ENCODE measurements at places on chromosomes 6 and 20.

DNA sequence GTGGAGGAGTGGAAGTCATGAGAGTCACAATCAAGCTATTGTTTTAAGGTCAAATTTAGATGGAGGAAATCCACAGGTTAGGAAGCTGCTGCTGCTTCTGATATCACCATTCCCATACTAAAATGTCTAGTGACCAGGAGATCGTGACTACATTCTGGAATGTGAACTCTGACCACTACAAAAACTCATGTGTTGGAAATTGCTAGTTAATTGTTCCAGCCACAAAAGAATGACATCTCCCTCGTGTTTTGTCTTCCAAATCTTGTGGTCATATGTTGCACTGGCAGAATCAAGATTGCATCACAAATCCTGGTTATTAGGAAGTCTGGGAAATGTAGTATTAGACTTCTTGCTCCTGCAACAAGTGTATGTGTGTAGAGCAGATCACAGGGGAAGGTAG is 441.9 kb downstream of the CD109 start:
- DNase-seq: no peak

GRCh38 chr20:23132930-23133559 is 46.9 kb upstream of the CD93 start:
- DNase-seq: no peak

GRCh38 chr6:82408952-82409431 is 45.4 kb downstream of the TPBG start:
- DNase-seq: no peak

DNA sequence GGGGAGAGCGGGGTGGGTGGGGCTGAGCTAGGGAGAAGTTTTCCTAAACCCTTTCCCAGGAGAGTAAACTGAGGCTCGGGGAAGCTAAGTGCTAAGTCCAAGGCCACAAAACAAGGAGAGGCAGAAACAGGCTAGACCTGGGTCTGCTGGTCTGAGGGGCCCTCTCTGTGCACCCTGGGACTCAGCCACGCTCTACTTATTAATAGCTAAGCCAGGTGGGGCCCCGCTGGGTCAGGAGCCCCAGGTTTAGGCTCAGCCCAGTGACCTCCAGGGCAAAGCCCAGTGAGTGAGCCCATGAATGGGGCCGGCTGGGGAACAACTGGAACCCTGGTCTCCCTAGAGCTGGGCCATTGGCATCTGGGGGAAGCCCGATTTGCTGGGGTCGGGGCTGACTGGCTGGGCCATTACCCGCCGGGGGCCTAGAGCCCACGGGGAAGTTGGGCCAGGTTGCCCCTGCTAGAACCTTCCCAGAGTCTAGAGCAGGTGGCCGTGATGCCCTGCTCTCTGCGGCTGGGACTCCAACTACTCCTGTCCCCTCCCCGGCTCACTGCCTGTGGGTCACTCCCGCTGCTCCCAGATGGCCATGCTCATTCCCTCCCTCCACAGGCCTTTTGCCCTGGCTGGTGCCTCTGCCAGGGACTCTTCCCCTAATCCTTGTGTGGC is 24.1 kb upstream of the NOL4L start:
- no peak for DNase-seq

GRCh38 chr20:53142225-53143127 is 170.3 kb downstream of the TSHZ2 start:
- DNase-seq: no peak

DNA sequence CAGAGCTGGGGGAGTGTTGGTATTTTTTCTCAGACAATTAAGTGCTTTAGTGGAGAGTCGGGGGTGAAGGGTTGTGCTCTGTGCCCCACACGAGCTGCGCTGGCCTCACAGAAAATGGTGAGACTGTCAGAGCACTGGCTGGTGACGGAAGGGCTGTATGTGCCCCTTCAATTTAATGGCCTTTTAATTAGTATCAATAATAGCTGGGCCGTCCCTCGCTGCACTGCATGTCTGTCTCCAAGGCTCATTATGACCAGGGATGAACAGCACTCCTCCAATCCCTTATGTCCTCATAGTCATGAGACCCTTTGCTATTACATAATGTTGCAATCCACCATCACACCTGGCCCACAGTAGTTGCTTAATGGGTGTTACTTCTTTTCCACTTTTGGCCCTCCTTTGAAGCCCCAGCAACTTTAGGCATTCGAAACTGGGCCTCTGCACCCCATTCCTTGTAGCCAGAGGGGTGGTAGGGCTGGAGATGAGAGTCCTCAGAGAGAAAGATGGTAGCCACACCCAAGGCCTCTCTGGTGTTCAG is 9.5 kb upstream of the RALY start:
- no peak for DNase-seq

DNA sequence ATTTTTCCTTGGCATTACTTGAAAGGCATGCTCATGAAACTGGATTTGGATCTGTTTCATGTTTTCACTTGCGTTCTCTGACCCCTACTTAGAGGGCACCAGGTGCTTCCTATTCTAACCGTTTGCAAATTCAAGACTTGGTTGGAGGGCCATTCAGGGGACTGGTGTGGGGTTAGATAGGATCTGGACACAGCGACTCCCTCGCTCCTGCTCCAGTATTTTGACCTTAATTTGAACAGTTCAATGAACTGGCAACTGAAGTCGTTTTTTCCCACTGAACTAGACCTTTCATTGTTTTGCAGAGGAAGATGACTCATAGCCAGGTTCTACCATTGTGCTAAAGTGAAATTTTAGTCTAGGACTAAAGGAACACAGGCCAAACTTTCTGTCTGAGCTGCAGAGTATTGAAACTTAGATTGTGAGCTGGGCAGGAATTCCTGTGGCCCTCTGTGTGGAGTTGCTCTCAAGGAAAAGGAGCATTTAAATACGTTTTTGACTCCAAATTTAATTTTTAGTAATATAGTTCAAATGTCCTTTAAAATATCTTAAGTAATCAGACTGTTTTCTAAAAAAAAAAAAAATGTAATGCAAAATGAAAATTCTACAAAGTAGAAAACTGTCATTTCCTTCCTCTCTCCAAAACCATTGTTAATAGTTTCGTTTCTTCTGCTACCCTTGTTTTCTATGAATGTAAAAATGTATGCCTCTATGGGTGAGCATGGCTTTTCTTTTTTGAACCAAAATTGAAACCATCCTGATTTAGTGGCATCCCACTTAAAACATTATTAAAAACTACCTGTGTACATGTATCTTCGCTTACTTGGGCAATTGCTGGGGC is 64.8 kb downstream of the UTRN start:
- DNase-seq: no peak

DNA sequence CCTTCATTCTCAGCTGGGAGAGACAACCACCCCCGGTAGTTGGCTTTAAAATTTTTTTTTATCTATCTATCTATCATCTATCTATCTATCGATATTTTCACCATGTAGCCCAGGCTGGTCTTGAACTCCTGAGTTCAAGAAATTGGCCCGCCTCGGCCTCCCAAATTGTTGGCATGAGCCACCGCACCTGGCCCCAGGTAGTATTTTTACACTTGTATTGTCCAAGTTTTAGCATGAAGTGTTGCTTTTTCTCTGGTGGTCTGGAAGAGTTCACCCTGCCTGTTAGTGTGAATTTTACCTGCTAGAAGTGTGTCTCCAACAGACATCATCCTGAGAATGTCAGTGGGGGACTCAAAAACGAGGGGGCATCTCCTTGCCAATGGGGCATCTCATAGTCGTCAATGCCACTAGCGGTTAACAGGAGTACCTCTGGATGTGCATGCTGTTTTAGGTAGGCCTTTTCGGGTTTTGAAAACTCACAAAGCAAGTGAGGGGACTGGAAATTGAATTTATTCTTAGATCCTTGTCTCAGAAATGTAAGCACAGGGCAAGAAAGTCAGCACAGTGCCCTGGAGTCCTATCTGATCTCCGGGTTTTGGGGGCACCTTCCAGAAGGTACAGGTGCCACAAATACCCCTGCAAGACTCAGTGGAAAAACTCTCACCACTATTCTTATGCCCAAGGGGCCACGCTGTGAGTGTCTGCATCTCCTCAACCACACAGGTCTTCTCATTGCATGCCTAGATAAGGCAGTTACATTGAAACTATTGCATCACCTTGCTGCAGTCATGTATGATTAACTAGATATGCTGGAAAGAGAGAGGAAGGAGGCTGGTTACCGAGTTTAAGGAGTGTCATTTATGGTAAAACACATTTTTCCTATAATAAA is 37.1 kb downstream of the TNFAIP3 start:
- DNase-seq: no peak

DNA sequence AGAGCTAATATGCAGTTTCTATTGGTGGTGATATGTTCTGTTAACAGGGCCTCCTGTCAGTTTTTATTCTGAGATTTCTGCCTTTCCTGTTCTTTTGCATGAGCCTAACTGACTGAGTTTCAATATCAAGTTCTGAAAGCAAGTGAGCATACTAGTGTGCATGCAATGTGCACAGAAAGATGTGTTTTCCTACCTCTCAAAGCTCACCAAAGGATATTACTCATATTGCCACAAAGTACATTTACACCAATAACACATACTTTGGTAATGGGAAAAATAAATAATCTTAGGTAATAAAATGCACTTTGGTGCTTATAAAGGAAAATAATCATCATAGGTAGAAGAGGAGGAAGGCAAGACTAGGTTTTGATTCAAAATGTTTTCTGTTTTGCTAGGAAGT is 195.0 kb downstream of the KHDC1L start:
- no peak for DNase-seq

DNA sequence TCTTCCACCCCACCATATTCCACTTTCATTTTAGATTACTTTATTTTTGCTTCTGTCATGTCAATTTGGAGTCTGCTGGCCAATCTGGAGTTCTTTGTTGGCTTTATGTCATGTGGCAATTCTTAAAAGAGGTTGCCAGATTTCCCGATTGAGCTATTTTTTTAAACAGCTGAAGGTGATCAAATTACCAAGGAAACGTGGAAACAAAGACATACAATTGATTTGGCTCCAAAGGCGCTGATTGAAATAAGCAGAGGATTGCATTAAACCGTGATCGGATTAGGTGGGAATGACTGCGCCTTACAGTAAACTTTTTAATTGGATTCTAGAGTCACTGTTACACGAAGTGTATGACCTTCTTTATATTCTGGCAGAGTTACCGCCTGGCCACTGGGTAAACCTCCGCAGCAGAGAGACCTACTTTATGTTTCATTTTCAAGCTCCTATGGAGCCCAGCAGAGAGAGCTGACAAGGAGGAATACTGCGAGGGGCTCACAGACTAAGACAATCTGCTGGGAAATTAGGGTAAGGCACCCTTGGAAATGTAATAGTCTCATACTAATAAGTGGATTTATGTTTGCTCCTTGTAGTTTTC is 37.9 kb downstream of the SIM1 start:
- DNase-seq: no peak

DNA sequence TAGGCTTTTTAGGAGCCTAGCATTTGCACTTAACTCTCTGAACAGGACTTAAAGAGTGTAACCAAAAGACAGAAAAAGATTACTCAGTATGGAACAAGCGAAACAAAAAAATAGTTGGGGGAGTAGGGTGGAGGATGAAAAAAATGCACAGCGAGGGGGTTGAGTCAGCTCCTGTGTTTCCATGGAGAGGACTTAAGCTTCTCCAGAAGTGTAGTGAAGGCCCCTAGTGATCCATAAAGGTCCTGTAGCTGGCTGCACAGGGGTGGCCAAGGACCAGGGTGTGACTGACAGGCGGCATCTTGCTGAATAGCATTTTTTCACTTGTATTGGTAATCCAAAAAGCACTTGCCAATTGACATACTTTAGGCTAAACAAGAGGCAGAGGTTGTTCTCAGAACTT is 533.9 kb downstream of the RFPL4B start:
- DNase-seq: no peak

DNA sequence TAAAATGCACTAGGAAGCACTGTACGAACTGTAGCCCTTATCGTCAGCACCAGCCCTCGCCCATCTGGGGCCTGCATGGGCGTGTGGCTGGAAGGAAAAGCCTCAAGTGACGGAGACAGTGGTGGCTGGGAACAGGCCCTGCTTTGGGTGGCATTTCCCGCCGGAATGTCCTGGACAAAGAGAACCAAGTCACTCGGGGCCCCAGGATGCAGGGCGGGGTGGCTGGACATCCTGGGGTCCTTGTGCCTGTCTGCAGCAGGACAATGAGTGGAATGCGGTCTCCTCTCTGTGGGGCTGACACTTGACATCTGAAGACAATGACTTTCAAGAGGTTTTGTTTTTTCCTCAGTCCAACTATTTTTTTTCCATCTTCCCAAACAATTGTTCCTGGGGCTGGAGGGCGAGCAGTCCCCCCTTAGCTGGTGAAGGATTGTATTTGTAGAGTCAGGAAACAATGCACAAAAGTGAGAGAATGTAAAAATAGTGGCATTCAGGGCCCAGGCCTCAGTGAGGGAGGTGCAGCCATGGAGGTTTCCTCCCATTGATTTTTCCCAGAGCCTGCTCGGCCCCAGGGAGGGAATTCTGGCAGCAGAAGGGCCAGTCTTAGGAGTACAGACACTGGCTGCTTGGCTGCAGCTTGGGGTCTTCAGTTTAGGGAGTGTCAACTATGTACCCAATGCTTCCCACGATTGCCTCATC is 64.4 kb downstream of the PREX1 start:
- no peak for DNase-seq

DNA sequence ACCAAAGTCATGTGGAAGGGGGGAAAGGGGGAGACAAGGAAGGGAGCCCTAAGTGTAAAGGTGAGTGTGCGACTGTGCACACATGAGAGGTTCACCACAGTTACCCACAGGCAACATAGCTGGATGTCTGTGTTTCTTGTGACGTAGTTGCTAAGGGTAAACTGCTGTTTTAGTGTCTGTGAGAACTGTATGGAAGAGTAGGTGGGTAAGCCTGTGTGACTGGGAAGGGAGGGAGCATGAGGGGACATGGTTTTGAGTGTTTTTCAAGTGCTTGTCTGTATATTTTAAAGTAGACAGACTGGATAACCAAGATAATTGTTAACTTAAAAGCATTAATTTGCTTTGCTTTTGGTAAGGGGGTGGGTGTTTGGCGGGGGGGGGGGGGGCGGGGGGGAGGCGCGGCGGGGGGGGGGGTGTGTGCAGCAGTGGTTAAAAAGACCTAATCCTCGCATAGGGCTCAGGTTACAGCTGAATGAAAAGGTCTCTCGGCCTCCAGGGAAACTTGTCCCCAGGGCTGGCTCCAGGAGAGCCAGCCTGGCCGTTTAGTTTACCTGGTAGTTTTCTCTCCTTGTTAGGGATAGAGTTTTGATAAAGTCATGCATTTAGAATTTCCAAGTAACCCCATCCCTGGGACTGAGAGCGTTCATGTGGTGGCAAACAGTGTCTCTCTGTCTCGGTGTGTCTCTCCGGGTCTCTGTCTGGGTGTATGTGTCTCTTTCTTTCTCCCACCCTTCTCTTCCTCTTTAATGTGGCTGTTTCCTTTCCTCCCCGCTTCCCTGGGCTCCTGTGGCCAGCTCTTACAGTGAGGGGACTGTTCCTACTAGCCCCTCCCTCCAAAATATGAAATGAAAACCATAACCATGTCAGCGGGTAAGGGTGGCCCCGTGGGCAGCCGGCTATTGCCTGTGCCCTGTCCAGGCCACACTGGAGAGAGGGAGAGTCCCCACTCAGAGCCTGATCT is 3.4 kb downstream of the SCUBE3 start:
- no peak for DNase-seq

DNA sequence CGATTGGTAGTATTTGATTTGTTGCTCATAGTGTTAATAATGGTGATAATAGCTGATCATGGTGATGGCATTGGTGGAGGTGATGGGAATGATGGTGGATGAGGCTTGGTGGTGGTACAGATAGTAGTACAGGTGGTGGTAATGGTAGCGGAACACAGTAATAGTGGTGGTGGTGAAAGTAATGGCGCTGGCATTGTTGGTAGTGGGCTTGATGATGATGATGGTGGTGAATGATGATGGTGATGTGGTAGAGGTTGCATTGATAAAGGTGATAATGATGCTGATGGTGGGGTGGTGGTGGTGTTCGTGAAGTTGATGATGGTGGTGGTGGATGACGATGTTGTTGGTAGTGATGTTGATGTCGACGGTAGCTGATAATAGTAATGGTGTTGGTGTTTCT is 24.6 kb upstream of the CLIC5 start:
- no peak for DNase-seq

All from activated gamma-delta T cell treated with Interleukin-2 at 50 U/mL for 16 hours (primary cell).